ENCODE measurements at places on chromosomes 3 and 15.

DNA sequence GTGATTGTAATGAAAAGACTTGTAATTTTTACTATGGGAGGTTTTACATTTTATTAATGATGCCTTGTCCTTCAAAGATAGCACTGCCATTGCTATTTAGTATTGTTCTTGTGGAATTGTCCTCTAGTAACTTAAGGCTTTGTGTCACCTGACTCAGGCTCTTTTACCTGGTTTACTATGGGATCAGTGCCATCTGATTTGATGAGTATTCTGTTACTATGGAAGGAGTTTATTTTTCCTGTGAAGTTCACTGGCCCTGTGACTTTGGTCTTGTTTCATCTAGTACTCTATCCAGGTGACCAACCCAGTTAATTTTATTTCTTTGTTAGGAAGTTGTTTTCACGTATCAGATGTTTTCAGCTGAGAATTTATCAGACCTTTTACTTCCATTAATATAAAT is 9.0 kb downstream of the MORF4L1 start:
- no peak for DNase-seq

DNA sequence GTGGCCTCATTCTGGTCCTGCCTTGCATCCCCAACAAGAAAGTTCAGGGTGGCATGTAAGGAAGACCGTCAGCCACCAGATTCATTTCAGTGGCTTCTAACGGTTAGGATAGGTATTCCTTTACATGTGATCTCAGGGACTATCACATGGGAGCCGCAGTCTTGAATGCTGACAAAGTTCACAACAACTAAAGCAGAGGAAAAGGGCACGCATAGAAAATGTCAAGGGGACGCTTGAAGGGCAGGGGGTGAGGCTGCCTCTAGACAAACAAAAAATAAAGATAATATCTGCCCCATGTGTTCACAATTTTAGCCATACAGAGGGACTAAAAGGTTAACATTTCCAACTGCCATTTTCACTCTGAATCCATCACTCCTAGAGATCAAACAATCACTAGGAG is 31.9 kb upstream of the ARL8B start:
- no peak for DNase-seq

GRCh38 chr3:98021830-98022560 is 13.1 kb downstream of the GABRR3 start:
- DNase-seq = no peak

DNA sequence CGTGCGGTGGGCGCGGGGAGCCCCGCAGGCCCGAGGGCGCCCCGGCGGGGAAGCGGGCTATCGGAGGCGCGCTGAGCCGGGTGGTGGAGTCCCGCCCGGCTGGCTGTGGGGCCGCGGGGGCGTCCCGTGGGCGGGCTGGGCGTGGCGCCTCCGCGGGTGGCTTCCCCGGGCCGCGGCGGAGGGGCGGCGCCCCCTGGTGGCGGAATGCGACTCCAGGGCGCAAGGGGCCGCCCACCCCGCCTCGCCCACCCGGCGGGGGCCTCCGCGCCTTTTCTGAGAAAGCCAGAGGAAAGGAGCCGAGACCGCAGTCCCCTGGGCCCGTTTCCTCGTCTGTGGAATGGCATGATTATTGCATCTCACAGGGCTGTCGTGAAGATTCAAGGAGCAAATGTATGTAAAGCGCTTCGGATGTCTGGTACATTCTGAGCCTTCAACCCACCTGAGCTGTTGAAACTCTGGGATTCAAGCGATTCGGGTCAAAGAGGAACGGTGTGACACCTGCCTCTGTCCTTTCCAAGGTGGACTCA is 31.9 kb upstream of the RAB6B start:
- DNase-seq = peak; percentile 84

DNA sequence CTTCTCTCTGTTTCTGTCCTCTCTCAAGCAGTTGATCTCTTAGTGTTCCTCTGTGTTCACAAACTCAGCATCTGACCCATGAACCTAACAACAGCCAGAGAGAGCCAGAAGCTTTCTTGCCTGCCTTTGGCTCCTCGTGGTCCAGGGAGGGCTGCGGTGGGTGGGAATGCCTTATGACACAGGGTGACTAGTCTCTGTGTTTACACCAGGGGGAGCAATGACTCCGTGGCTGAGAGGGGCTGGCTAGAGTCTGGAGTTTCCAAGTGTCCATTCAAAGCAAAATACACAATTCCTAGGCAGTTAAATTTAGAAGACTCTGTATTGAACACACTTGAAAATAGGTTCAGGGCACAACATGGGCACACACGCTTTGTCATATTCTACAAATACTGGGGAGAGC is 370.0 kb upstream of the FRG2C start:
- no peak for DNase-seq

GRCh38 chr3:194908496-194908895 is 222.8 kb downstream of the FAM43A start:
- no peak for DNase-seq

GRCh38 chr3:99651531-99651930 is 13.1 kb downstream of the COL8A1 start:
- no peak for DNase-seq

- no peak for DNase-seq
These were observed 1092.5 kb upstream of the EPHA6 start for GRCh38 chr3:95721938-95722337.

- DNase-seq = no peak
These were observed 38.5 kb downstream of the KLF13 start for GRCh38 chr15:31365032-31365654.

Measured in CD4-positive, alpha-beta T cell treated with Interleukin-17A for 4 hours (primary cell).